ENCODE measurements at places on chromosomes 5 and 9.

DNA sequence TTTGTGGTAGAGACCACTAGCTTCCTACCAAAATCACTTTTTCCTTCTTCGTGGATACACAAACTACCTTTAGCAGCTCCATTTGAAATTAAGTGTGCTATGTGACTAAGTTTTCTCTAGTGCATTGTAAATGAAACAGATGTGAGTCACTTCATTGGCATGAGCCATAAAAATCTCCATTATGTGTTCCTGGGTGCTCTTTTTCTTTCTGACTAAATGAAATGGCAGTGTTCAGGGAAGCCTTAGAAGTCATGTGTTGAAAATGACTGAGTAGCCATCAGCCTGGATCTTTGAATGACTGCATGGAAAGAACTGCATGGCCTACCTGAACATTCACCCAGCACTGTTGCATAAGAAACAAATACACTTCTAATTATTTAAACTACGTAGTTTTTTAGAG lies 107.9 kb downstream of the NDUFAF2 start:
- DNase-seq = no peak

DNA sequence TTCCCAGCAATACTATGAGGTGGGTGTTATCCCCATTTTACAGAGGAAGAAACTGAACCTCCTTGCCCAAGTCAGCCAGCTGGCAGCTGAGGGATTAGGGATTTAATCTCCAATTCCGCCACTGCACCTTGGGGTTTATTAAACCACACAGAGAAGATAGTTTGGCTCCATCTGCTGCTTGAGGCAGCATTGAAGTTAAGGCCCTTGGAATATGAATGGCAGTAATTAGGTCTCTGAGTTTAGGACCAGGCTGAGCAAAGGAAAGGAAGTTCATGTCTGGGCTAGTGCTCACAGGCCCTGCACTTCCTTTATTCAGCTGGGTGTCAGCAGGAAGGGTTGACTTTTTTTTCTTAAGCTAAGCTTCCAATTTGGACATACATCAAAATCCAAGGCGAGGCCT lies 86.9 kb upstream of the GDNF start:
- DNase-seq = no peak

- no peak for DNase-seq
These were observed 40.1 kb upstream of the TIFAB start for GRCh38 chr5:135492319-135492626.

DNA sequence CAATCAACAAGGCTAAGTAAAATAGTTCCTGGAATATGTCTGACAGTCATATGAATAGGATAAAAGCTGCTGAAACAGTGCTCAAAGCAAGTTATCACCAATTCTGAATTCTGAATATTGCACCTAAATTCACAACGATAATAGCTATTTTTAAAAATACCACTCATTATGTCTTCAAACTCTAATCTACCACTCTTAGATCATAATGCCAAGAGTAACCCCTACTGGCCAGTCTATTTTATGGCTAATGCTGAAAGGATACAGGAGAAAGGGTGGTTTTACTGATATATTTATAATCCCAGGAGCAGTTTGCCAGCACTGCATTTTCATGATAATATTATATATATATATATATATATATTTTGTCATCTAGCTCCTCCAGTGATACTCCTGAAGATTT lies 232.8 kb downstream of the PDE4D start:
- no peak for DNase-seq
